ENCODE measurements at places on chromosomes 12 and 14. TPM values are rescaled to one million over a fixed set of nuclear protein-coding genes. Genes with fewer than 3 reads are reported as not detected.

DNA sequence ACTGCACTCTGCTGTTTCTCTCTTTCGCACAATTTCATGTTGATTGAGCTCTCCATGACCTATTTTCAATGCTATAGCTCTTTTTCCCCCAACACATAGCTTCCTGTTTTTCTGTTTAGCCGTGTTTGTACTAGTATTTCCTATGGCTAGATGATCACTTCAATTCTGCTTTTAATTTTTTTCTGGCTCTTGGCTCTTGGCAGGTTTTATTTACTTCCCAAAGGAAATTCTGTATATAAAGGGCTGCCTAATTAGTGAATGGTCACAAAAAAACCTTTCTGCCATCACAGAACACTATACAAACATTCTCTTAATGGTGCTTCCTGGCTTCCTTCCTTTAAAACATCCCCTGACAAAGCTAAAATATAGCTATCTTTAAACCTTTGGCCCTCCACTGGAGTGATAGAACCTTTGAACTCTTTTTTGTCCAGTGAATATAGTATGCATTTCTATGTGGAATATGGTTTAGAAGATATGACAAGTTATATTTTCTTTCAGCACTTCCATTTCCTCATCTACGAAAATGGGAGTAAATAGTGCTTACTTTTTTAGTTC lies 88.2 kb downstream of the RASSF9 start:
- DNase-seq, result no peak

GRCh38 chr14:33508126-33509062 lies 442.5 kb downstream of the EGLN3 start:
- DNase-seq, result no peak

INHBC gene
- not detected for total RNA-seq

DNA sequence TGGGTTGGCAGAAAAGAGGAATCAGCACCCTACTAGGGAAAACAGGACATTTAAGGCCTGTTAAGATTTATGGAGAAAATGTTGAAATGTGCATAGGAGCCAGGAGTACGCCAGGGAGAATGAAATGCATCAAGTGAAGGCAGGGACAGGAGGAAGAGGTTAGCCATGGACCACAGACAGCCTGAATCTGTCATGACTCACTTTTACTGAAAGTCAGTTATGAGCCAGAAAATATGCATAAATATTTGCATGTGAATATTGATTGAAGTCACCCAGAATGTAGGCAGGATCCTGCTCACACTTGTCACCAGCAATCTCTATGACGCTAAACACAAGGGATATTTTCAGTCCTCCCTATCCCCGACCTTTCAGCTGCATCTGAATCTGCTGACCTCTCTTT lies 25.1 kb upstream of the CDK17 start:
- no peak for DNase-seq

- DNase-seq, result peak; percentile 51
These were observed 139.1 kb downstream of the SPTSSA start for GRCh38 chr14:34322940-34323418.
